Iris pigment epithelial cell (primary cell): ENCODE measurements at places on chromosomes 5 and 9.

- DNase-seq = no peak
Measured at GRCh38 chr9:121069396-121069795, 5.4 kb upstream of the CNTRL start.

- no peak for DNase-seq
Measured at GRCh38 chr5:1730487-1730847, 69.2 kb downstream of the MRPL36 start.

DNA sequence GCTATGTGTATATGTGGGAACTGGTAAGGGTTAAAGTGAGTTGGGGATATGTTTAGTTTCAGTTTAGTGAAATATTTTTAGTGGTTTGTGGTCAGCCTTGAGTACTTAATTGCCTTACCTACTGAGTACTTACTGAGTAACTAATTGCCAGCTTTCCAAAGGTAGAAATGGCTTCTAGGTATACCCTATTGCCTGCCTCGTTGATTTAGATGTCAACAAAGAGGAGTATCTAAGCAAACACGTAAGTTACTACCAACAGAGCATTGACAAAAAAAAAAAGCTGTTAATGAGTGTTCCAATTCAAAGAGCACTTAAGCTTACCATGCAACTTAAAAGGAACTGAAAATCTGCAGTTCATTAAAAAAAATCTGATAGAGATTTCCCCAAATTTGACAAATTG is 8.8 kb downstream of the ATP10B start:
- no peak for DNase-seq

DNA sequence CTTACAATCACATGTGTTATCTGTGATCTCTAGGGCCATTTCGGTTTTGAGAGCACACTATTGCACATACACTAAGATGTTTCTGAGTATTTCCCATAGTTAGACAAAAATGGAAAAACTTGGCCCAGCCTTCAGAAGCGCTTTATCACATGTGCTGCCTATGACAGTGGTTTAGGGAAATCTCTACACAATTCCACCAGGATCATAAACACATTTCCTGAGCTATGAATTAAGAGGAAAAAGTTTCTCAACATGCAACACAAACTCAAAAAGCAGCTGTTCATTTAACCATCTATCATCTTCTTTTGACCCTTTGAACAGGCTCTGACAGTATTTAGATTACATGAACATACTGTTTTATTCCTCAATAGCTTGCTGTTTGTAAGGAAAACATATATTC is 15.1 kb downstream of the FGF1 start:
- no peak for DNase-seq

GRCh38 chr5:78639791-78640190 is 8.8 kb downstream of the LHFPL2 start:
- DNase-seq = no peak

DNA sequence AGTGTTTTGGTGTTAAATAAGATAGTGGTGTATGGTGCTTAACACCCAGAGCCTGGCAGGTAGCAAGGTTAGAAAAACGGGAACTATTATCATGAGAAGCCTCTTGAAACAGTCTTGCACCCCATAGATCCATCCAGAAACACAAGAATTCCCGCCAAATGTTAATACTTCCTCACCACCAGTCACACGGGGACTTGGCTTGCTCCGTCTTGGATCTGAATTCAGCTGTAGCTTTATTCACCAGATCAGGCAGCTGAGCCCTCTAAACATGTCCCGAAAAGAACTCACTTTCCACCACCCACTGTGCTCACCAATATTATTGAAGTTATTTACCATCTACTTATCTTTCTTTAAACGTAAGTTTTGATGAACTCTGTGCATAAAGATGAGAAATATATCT is 101.6 kb upstream of the PTPN3 start:
- DNase-seq = no peak

DNA sequence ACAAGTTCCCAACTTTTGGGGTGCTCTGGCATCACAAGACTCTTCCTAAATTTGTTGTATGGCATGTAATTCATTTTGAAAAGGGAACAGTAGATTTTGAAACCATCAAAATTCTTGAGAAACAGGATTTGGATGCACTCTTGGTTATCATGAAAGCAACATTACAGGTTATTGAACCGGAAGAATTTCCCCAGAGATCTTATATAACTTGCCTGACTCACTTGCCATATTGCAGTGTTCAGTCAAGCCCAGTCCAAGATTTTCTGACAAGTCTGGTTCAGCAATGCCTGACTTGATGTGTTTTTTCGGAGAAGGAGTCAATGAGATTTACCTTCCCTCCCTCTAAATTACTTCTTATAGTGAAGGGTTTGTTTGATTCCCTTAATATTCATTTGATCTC is 32.0 kb downstream of the SMIM15 start:
- no peak for DNase-seq

GRCh38 chr5:3209918-3210317 is 385.7 kb upstream of the IRX1 start:
- DNase-seq = no peak
